ENCODE measurements at places on chromosomes 7 and 10.

- DNase-seq = no peak
Observed at GRCh38 chr7:117612637-117613036, 132.8 kb downstream of the CFTR start.

- peak; percentile 15 for DNase-seq
Observed at GRCh38 chr7:3089493-3089892, 45.8 kb upstream of the CARD11 start.

GRCh38 chr7:92723205-92723604 is 113.2 kb downstream of the CDK6 start:
- no peak for DNase-seq

DNA sequence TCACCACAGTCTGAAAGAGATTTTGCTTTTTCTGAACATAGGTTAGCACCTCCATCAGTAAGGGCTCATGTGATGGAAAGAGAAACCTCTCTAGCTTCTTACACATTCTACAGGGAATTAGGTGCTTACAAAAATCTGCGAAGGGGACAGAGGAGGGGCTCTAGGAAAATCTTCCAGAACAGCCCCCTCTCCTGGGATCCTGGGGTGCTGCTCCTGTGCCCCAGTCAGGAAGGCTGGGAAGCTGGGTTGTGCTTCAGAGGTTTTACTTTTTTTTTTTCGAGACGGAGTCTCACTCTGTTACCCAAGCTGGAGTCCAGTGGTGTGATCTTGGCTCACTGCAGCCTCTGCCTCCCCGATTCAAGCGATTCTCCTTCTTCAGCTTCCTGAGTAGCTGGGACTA is 7.5 kb upstream of the FAM171A1 start:
- DNase-seq = no peak

DNA sequence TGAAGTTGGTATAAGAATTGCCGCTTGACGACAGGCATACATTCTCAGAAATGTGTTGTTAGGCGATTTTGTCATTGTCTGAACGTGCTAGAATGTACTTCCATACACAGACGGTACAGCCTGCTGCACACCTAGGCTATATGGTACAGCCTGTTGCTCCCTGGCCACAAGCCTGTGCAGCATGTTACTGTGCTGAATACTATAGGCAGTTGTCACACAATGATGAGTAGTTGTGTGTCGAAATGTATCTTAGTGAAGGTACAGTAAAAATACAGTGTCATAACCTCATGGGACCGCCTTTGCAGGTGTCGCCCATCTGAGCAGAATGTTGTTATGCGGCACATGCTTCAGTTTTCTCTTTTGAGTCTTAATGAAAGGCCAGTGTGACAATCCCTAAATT is 66.5 kb downstream of the SHH start:
- DNase-seq = no peak

DNA sequence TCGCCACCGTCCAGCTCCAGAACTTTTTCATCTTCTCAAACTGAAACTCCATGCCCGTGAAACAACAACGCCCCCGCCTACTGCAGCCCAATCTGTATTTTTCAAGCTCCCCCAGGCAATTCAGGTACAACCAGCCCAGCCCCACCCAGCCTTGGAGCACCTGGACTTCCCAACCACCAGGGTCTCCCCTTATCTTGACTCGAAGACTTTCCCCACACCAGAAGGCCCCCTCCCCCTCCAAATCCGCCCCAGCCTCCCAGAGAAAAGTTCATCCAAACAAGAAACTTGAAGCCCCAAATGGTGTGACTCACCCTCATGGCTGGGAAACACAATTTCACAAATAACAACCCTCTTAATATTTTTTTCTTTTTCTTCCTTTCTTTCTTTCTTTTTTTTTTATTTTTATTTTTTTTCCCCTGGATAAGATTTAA is 10.6 kb downstream of the ZCCHC24 start:
- no peak for DNase-seq

DNA sequence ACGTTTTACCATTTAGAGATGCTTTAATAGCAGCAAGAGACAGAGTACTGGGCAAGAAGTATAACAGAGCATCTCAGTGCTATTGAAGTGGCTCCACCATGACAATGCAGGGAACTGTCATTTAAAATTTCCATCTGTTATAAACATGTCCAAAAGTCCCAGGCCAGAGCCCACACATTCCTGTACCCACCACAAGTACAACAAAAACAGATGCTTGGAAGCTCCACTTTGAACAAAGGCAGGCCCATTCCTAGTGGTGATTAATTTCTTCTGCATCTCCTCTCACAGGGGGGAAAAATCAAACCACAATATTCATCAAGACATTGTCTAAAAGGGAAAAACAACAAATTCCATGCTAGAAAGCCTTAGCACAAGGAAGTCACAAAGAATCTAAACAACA is 627.9 kb downstream of the PARD3 start:
- DNase-seq = no peak

- no peak for DNase-seq
Observed at GRCh38 chr7:52325237-52325636, 710.2 kb upstream of the POM121L12 start.

DNA sequence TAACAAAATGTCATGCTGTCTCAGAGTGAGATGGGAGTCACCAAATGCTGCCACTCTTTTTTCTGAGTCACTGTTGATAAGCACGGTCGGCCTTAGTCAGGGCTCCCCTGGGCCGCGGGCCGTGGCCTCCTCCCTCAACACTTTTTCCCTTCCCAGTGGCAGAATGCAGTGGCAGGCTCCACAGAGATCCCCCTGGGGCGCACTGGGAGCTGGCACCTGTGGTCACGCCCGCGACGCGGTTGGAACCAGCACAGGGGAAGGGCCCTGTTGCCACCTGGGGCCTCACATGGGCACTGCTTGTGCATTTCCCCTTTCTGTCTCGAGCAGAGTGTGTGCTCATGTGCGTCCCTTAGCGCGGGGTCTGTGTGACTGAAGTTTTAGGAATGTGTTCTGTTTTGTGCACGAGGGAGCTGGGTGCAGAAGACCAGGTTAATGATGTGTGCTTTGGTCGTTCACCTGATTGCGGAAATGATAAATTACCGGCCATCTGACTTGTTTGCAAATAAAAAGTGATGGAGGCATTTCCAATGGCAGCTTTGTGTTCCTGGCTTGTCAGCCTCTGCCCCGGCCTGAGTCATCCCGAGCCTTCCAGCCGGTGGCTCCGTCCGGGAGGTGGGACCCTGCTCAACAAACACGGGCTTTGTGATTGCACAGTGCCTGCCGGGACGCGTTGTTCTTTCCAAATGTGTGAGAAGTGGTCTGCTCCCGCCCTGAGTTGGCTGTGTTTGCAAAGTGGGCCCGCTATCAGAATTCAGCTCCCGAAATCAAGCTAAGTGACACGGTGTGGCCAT is 100.7 kb downstream of the NKX6-2 start:
- no peak for DNase-seq

All from RPMI8226 (cell line).